ENCODE measurements at places on chromosomes 12 and 14. TPM values are rescaled to one million over a fixed set of nuclear protein-coding genes. Genes with fewer than 3 reads are reported as not detected.

Gene MANSC1
- total RNA-seq: 5.4 TPM

Gene CD69
- total RNA-seq: 14.5 TPM

Gene GLT8D2
- total RNA-seq: 15.2 TPM

Gene NOS1
- total RNA-seq: 3.9 TPM

Gene HNF1A
- 9.9 TPM for total RNA-seq

Gene LPAR5
- total RNA-seq: 2.2 TPM

Gene MYBPC1
- total RNA-seq: 337 TPM

Gene NRXN3
- total RNA-seq: 4.2 TPM

Gene CPNE6
- not detected for total RNA-seq

Gene ARHGDIB
- total RNA-seq: 40.1 TPM

Gene LYZ
- total RNA-seq: 115 TPM

Gene MDP1
- total RNA-seq: 14.4 TPM

All from metanephros (tissue), 2 donors.